ENCODE measurements at places on chromosomes 11 and 22.

- no peak for DNase-seq
- H3K4me1 ChIP-seq = no peaks in the 10 kb centered on the region
- H3K27me3 ChIP-seq = no peaks in the 10 kb centered on the region
- no peaks in the 10 kb centered on the region for H3K36me3 ChIP-seq
- no peak overlapping the region for H3K27ac ChIP-seq
Measured at GRCh38 chr11:109138196-109138595, 283.8 kb upstream of the C11orf87 start.

- H3K4me1 ChIP-seq = no peaks in the 10 kb centered on the region
- H3K27me3 ChIP-seq = no peaks in the 10 kb centered on the region
- no peak for DNase-seq
- no peaks in the 10 kb centered on the region for H3K36me3 ChIP-seq
- no peak overlapping the region for H3K4me3 ChIP-seq
Measured at GRCh38 chr11:85666687-85667086, 1.8 kb upstream of the CREBZF start.

GRCh38 chr11:134634897-134635831 lies 223.1 kb upstream of the B3GAT1 start:
- no peaks in the 10 kb centered on the region for H3K27me3 ChIP-seq
- H3K4me3 ChIP-seq = no peak overlapping the region
- H3K4me1 ChIP-seq = no peaks in the 10 kb centered on the region
- H3K27ac ChIP-seq = no peak overlapping the region
- no peak for DNase-seq

GRCh38 chr11:59010708-59011107 lies 71.4 kb downstream of the GLYATL1 start:
- no peak overlapping the region for H3K4me3 ChIP-seq
- H3K27ac ChIP-seq = no peak overlapping the region
- DNase-seq = no peak
- no peaks in the 10 kb centered on the region for H3K27me3 ChIP-seq
- peaks cover 4% of the 10 kb centered on the region for H3K4me1 ChIP-seq

All from iPS DF 6.9 (cell line).